Pulmonary artery endothelial cell (primary cell): ENCODE measurements at places on chromosomes 4 and X.

DNA sequence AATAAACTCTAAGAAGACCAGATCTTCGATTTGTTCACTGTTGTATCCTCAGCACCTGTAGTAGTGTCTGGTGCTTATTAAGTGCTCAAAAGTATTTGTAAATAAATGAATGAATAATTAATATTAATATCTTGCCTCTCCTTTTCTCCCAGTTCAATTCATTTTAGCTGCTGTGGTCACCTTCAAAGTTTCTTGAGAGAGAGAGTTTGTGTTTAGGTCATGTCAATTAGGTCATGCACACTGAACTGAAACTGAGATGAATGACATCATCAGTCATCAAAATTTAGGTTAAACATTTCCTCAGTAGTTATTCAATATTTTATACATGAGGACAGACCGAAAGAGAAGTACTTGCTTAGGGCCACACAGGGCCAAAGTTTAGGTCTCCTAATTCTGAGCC lies 73.5 kb downstream of the ANXA3 start:
- no peak for DNase-seq

DNA sequence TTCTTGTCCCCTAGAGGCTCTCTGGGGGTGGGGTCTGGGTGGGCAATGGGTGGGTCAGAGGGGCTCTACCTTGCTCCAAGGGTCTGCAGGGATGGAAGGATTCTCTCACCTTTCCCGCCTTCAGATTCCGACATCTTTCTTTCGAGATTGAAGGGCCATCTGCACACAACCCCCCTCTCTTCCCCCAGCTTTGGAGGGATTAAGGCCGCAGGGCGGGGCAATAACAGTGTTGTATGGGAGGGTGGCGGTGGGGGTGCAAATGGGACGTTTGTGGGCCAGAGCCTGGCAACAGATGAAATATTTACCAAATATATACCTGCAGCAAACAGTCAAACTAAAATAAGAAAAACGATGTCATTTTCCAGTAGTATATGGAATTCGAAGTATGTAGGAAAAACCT lies at the start of gene CACNA1F:
Gene CACNA1F (minus strand): TSS at position 165 of the 400 bp plus-strand sequence. CDS start 31 bp downstream, at position 134.
- no peak for DNase-seq

- DNase-seq, result no peak
Observed at GRCh38 chr4:48262926-48263325, 6.7 kb downstream of the TEC start.

GRCh38 chr4:88794952-88795351 lies 97.3 kb upstream of the NAP1L5 start:
- no peak for DNase-seq

GRCh38 chr4:121593760-121594159 lies 103.0 kb downstream of the ANXA5 start:
- no peak for DNase-seq

DNA sequence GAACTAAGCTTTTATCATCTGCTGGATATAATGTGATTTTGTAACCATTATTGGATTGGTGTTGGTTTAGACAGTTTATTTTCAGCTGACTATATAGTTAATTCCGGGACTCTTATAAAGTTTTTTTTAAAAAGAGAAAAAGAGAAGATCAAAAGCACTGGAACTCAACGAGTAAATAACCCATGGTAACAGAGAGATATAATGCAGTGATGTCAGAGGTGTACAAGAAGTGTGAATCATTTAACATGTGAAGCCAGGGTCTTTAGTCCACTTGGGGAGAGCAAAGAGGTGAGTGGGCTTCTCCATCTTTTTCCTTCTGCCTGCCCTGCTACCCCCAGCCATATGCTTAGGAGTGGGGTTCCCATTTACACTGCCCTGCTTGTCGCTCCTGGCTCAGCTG lies 3.2 kb downstream of the TMEM165 start:
- no peak for DNase-seq

GRCh38 chrX:151397741-151398070 lies 700 bp downstream of the VMA21 start:
- no peak for DNase-seq

DNA sequence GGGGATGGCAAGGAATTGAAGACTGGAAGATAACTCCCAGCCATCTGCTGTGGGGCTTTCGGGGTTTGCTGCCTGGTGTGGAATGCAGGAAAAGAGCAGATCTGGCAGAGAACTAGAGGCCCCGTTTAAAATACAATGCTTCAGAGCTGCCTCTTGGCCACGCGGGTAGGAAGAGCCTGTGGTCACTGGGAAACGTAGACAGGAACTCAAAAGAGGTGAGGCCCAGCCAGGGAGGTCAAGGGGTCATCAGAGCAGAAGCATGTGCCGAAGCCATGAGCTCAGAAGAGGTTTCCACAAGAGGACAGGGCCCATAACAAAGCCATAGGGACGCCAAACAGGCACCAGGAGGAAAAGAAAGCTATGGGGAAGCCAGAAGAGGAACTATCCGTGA lies 14.5 kb upstream of the STS start:
- peak; percentile 56 for DNase-seq

GRCh38 chr4:153950100-153950979 lies 161.5 kb upstream of the SFRP2 start:
- DNase-seq, result no peak

- DNase-seq, result peak; percentile 7
Observed at GRCh38 chr4:54384563-54384962, 155.5 kb downstream of the PDGFRA start.

DNA sequence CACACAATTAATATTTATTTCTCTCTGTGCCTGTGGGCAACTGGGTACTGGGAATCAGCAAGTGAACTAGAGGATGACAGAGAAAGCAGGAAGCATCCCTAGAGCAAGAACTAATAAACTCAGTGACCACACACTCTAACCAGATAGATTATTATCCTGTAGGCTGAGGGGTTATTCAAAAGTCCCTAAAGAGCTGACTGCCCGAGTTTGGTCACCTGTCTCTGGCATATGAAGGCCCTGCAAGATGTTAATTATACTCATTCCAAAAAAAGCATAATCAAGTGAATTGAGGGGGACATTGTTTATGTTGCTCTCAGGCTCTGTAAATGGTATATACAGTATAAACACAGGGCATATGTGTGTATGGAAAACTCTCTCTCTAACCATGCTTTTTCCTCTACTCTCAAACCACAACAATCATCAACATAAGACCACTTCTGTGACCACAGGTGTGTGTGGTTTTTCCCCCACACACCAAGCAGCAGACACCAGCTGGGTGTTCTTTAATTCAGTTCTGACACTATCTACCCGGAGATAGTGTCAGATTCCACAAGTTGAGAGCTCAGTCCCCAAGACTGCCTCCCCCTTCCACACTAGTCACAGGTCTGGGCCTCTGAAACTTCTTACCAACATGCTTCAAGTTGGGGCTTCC lies 6.2 kb upstream of the HPSE start:
- no peak for DNase-seq

GRCh38 chr4:555566-556275 lies 20.4 kb downstream of the TMEM271 start:
- no peak for DNase-seq

GRCh38 chr4:54545663-54546424 lies 111.9 kb upstream of the KIT start:
- no peak for DNase-seq

DNA sequence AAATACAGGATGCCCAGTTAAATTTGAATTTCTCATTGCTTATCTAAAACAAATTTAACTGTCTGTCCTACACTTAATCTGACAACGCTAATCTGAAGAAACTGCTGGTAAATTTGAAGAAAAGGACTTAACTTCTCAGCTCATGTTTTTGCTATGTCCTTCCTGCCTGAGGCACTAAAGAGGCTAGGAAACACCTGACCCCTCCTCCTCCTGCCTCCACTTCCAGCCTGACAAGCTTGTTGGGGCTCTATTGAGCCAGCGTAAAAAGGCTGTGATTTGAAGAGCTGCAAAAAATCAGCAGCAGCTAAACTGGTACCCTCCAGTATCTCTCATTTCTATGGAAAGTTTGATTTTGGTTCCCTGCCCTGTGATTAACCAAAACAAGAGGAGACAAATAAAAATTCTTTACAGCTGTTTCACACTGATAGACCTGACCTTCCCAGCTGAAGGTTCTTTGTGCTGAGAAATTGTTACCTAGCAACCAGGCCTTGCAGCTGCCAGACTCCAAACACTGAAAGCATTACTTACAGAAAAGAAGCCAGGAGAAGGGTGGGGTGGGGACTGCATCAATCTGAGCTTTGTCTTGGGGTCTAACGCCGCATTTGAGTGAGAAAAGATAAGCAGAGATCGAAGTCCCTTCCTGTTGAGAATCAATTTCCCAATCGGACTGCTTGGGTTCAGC lies 35.0 kb downstream of the DCX start:
- DNase-seq, result no peak

- DNase-seq, result no peak
Observed at GRCh38 chrX:11349020-11349419, 55.8 kb downstream of the AMELX start.

DNA sequence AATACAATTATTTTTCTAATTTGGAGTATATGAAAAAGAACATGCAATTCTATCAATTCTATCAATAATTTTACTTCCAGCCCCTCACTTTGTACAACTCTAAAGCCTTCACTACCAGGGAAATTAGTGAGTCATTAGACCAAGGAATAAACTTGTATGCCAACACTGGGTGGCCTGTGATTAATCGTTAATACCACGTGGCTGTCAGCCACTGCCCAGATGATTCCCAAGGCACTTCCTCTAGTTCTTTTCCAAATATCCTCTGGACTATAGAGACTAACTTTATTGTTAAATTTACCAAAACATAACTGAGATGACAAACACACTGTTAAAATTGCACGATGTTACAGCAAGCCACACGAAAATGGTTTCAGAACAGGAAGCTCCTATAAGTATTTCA lies 45.7 kb downstream of the MID1 start:
- no peak for DNase-seq

- DNase-seq, result no peak
Observed at GRCh38 chr4:41865306-41865980, 69.8 kb upstream of the TMEM33 start.

- DNase-seq, result no peak
Observed at GRCh38 chr4:150135134-150135772, 57.0 kb downstream of the DCLK2 start.

DNA sequence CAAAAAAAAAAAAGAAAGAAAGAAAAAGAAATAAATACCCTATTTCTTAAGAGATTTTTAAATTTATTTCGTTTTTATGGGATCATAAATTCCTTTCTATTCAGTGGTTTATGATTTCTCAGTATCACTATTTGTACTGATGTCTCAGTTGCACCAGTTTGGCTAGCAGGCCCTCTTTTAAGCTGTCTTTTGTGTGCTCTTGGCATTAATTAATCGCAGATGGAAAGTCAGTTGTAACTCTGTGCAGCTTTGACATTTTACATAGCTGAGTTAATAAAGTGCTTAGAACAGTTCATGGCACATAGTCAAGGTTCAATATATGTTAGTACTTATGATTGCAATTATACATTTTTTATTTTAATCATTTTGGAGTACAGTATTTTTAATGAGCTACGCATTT lies 123.7 kb upstream of the NUDT6 start:
- no peak for DNase-seq

GRCh38 chrX:51860679-51861078 lies 32.7 kb upstream of the MAGED1 start:
- DNase-seq, result no peak

DNA sequence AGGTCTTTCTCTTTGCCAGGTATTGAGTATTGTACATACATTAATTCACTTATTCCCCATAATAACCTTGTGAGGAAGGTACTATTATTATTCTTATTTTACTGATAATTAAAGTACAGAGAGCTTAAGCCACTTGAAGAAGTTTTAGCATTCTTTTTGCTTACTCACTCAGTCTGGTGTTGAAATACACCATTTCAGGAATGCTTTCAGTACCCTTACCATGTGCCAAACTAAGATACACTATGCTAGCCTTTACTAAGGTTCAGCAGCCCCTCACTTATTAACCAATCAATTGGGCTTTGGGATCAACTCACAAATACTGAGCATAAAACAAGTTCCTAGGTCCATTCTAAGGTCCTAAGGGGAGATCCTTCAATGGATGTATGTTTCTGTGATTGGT lies 179.0 kb upstream of the FGF13 start:
- no peak for DNase-seq

GRCh38 chr4:186669159-186669731 lies 54.4 kb downstream of the FAT1 start:
- DNase-seq, result no peak

GRCh38 chrX:10467793-10468192 lies 152.6 kb downstream of the MID1 start:
- no peak for DNase-seq

GRCh38 chrX:118239913-118240698 lies 105.8 kb upstream of the WDR44 start:
- DNase-seq, result no peak

GRCh38 chrX:115266300-115266699 lies 23.2 kb upstream of the LUZP4 start:
- no peak for DNase-seq

DNA sequence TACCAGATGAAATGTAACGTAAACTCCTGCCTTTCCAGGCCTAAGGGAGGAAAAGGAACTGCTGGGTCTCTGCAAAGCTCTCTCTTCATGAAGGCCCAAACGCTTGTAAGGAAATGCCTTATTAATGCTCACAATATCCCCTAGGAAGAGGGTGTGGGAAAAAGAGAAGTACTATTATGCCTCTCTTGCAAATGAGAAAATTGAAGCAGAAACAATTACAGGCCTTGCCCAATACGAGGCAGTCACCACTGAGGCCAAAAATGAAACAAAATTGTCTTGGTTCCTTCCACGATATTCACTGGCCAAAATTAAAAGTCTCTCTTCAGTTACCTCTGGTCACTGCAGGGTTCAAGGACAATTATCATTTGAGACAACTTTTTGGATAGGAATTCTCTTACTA lies 3.2 kb downstream of the SCARB2 start:
- DNase-seq, result no peak

DNA sequence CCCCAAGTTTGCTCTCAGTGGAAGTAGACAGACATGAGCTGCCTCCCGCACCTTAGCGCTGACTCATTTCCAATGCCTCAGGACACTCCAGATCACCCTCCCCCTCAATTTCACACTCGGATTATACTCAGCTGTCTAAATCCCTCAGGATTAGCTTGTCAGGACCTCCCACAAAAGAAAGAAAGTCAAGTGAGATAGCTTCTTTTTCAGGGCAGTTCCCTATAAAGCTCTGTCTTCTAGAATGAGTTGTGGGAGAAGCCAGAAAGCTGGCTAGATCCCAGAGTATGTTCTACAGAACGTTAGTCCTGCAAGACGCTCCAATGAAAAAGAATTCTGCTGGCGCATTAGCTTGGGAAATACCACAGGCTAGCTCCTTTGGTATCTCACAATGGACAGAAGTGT lies 51.2 kb upstream of the MTNR1A start:
- no peak for DNase-seq

DNA sequence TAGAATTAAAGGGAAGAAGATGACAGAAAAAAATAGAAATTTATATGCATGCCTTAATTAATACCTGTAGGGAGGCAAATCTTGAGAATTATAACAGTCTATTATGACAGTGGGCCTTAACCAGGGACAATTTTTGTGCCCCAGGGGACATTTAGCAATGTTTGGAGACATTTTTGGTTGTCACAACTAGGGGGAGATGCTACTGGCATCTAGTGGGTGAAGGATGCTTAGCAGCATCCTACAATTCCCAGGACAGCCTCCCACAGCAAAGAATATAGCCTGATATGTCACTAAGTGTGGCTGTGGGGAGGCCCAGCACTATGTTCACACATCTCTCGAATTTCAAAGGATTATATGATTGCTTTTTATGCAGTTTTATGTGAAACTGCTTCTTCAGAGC lies 10.5 kb downstream of the GPR82 start:
- DNase-seq, result no peak

GRCh38 chr4:186669735-186670134 lies 53.9 kb downstream of the FAT1 start:
- no peak for DNase-seq

GRCh38 chr4:140152751-140153418 lies 1.1 kb downstream of the MAML3 start:
- DNase-seq, result no peak
